NCI-H69 (cell line): ENCODE measurements at places on chromosomes 11 and 22.
A peak's percentile ranks its signal among the peaks of the same experiment; 100 is the strongest.

DNA sequence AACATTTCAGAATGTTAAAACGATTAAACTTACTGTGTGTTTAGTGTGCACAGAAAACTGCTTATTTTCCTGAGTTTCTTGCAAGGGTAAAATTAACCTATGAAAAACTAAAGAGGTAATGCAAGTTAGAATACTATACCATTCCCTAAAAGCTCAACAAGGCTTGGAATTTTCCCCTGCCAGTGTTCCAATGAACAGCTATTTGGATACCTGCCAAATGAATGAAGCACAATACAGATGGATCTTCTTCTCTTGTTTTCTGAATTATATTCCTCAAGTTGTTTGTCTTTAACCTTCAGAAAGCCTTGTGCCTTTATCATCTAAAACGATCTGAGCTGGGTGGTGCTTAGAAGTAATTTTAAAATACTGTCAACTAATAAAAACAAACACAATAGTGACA is 204.5 kb downstream of the LRRC4C start:
- peak; percentile 81 for DNase-seq

- DNase-seq = peak; percentile 53
These were observed 22.7 kb upstream of the C1QTNF4 start for GRCh38 chr11:47616726-47617416.

DNA sequence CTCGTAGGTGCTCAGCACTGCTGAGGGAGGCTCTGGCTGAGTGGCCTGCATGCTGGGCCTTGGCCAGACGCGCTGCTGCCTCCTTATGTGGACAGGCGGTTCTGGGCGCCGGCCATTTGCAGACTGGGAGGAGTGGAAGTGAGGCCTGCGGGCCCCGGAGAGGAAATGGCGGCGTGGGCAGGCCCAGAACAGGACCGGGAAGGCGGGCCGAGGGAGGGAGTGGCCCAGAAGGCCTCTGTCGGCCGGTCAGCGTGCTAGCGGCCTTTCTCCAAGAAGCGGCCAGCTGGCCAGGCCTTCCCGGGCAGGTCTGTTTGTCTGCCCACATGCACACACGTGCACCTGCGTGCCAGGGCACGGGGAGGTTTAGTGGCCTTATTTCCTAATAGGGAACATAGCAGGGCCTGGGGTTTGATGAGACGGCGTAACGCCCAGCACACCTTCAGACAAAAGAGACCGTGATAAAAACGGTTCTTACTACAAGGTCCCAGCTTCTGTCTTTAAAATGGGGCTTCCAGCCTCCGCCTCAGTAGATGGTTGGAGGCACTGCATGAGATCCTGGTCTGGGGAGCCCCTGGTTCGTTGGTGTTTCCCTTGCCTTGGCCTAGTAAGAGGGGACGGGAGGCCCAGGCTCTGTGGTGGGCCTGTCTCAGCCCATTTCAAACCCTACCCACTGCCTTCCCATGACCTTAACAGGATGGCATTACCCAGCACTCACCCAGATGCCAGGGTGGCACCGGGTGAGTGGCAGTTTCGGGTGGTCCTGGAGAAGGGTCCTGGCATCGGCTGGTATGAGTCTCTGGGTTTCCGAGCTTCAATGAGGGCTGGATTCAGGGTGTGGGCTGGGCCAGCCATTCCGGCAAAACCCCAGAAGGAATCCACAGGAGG is 65.1 kb upstream of the PPARA start:
- no peak for DNase-seq

DNA sequence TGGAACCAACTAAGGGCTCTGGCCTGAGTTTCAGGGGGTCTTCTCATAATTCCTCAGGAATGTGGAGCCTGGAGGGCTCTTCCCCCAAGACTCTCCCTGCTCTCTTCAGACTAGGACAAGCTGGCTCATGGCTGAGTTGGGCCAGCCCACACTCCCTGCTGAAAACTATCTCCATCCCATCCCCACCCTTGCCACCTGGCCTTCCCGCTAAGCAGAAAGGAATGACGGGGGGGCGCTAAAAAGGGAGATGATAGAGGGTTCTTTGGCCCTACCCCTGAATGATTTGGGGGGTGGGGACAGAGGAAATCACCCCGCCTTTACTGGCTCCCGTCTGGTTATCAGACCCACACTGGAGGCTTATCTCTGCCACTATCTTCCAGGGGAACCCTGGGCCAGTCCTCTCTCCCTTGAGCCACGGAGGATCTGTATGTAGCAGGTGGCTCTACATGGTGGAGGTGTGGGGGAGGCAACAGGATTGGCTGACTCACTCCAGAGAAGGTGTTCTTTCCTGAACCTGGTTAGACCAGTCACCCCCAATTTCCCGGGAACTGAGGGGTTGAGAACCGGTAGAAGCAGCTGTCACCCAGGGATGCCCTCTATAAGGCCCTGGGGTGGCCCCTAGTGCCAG is 5.7 kb downstream of the SMTN start:
- no peak for DNase-seq

GRCh38 chr11:9462806-9463537 is 2.2 kb downstream of the ZNF143 start:
- DNase-seq = no peak

- peak; percentile 39 for DNase-seq
These were observed 28.3 kb upstream of the WNT11 start for GRCh38 chr11:76234416-76235232.

- DNase-seq = no peak
These were observed 3.1 kb downstream of the CAT start for GRCh38 chr11:34441814-34442213.

DNA sequence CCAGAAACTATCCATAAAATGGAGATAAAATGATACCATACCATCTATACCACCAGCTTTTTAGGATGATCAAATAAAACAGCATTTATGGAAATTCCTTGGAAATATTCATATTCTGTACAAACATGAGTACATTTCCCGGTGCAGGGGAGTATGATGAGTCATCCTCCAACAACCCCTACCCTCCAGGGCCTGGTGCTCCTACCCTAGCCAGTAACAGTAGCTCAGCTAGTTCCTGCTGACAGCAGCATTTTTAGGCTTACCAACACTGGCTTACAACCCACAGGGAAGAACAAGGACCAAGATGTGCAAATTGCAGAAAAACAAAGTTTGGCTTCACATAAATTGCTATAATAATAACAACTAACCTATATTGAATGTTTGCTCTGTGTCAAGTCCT is 406.2 kb upstream of the CADM1 start:
- DNase-seq = no peak

DNA sequence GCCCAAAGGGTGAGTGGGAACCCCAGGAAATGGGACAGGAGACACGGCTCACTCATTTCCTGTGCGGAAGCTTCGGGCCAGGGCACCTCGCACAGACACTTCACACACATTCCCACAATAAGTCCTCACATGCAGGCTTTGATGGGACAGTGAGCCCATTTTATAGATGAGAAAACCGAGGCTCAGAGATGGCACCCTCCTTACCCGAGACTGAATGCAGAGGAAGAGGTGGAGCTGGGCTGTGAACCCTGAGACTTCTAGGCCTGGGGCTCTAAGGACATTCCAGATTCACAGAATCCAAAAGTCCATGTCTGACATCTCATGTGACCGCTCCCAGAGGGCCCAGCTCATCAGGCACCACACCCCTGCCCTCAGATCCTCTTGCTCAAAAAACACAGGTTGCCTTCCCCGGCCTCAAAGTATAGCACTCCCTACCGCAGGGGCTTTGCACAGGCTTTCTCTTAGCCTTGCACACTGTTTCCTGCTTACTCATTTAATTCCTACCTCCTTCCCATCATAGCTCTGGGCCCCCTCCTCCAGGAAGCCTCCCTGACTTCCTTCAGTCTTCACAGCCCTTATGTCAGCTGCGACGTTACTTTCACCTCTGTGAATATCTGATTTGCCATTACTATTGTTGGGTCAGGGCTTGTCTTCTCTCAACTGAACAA is 57.1 kb upstream of the TCF20 start:
- no peak for DNase-seq

DNA sequence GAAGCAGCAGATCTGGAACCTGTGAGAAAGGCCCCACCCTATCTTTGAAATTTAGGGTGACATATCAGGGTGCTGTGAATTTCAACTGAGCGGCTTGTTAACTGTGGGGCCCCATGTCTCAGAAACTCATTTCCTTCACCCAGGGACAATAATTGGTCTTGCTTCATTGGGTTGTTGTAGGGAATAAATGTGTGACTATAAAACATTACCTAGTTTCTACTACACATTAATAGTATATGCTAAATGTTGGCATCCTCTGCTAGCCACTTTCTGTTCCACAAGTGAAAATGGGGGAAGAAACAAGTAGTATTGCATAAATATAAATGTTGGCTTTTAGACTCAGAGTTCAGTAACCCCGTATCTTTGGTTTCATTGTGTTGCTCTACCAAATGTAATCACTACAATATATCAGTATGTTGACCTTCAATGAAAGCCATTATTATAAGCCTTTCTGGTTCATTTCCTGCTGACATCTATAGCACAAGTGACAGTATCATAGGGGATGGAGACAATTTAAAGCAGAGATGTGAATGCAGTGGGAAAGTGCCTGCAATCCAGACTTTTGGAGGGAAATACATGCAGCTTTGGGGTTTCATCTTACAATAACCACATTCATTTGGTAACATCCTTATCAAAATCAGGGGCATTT is 905.5 kb upstream of the RAG2 start:
- no peak for DNase-seq

GRCh38 chr22:47328550-47329243 is 566.2 kb downstream of the TBC1D22A start:
- no peak for DNase-seq

- DNase-seq = peak; percentile 42
These were observed 75.4 kb downstream of the ME3 start for GRCh38 chr11:86596861-86597586.

- no peak for DNase-seq
These were observed 60.0 kb downstream of the GLYATL1 start for GRCh38 chr11:58999291-58999680.

- no peak for DNase-seq
These were observed 7.8 kb upstream of the OSM start for GRCh38 chr22:30274437-30274812.

- DNase-seq = no peak
These were observed 3.8 kb upstream of the TTLL8 start for GRCh38 chr22:50061824-50062355.

DNA sequence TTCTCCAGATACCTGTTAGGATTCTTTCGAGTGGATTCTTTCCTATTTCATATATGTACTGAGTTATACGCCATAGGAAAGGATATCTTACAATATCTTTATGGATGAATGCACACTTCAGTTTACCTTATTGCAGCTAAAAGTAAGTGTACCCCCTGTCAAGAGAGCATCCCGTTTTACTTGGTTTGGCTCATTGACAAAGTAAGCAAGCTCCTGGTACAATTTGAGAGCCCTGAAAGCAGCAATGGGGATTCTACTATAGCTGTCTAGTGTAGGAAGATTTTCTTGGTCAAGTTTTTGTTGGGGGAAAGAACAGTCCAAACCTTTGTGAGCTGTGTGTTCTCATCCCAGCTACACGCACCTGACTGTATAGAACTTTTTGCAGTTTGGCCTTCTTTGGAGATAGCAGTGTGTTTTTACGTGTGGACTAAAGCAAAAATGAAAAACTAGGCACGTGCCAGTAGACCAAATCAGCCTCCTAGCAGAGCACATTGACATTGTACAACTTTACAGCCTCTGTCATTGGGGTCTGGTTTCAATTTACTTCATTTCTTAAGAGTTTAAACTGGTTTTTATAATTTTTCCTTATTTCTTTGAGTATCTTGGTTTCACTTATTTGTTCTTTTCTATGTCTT is 44.0 kb downstream of the PPP6R3 start:
- DNase-seq = peak; percentile 50

DNA sequence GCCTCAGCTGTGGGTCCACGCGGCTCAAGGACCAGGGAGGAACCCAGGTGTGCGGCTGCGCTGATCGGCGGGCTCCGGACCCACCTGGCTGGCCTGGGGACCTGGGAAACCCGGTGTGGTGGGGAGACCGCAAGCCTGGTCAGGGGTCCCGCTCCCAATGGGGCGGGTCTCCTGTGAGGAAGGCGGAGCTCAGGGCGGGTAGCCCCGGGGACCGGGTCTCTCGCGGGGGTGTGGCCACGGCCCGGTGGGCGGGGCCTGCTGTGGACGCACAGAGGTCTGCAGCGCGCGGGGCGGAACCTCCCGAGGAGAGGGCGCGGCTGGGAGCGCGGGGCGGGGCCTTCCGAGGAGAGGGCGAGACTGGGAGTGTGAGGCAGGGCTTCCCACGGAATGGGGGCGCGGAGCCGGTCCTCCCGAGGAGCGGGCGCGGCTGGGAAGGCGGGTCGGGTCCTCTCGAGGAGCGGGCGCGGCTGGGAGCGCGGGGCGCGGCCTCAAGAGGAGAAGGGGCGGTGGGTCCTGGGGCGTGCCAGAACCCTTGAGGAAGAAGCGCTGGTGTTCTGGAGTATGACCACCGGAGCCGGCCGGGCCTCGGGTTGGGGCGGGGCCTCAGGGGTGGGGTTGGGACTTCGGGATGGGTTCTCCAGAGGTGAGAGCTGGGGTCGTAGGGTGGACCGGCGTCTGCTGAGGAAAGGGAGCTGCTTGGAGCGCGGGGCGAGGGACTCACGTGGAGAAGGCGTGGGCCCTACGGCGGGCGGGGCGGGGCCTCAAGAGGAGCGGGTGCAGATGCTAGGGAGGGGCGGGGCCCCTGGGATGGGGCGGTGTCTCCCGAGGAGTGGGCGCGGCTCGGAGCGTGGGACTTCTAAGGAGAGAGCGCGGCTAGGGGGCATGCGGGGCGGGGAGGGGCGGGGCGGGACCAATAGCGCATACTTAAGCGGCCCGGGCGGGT is 20.8 kb downstream of the DGCR6L start:
- DNase-seq = peak; percentile 85

DNA sequence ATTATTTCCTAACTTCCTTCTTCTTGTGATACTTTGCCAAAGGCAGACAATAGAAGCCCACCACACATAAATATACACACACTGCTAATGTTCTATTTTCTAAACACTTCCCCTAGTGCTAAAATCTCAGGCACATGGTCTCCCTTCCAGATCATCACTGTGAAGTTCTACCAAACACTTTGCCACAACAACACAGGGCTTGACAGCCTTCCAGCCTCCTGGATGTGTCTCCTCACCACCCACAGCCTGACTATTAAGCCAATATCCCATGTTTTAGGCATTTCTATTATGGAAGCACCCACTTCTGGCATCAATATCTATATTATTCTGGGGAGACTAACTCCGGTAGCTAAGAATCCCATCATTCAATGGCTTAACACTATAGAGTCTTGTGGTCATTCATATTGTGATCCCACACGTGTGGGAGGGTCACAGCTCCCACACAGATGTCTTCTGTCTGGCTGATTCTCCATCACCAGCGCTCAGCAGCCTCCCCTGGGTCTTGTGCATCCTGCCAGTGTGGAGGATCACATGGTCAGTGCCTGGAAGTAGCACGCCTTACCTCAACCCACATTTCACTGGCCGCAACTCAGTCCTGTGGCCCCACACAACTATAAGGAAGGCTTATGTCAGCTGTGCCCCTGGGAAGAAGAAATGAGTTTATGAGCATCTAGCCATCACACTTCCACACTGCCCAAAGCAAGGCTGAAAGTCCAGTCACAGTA is 29.0 kb downstream of the SPATA19 start:
- DNase-seq = no peak

GRCh38 chr11:44743959-44744557 is 17.3 kb downstream of the TSPAN18 start:
- DNase-seq = no peak

DNA sequence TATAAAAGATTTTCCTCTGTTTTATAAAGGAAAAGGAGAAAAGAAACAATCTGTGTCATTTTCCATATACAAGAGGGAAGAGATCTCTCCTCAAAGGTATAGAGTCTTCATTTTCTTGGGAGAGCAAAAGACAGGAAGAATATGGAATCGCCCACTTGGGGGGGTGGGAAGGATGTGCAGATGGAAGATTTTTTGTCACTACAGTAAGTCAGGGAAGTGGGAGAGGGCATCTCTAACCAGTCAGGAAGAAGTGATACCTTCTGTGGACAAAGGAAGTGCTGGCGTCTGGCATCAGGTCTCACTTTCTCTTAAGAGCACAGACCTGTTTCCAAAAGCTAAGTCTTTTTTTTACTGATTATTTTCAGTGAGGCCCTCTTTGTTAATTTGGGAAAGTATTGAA is 1.4 kb downstream of the PRR14L start:
- DNase-seq = peak; percentile 45
